ENCODE measurements at places on chromosomes 12 and 14.

DNA sequence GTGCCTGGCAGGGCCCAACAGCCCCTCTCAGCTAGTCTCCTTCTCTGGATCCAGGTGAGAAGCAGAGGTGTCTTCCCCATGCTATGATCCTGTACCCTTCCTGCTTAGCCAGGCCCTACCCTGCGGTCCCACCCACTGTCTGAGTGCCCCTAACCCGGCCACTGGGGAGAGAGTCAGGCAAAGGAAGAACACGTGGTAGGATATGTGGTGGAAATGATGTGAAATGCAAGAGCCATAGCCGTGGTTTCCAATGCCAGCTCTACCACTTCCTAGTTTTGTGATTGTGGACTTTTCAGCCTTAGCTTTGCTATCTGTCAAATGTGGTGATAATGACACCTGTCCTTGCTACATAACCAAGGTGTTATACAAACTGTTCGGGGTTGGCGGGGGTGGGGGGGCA is 15.8 kb downstream of the KRT2 start:
- DNase-seq = no peak

GRCh38 chr12:29395356-29395755 is 14.4 kb upstream of the ERGIC2 start:
- DNase-seq = no peak

DNA sequence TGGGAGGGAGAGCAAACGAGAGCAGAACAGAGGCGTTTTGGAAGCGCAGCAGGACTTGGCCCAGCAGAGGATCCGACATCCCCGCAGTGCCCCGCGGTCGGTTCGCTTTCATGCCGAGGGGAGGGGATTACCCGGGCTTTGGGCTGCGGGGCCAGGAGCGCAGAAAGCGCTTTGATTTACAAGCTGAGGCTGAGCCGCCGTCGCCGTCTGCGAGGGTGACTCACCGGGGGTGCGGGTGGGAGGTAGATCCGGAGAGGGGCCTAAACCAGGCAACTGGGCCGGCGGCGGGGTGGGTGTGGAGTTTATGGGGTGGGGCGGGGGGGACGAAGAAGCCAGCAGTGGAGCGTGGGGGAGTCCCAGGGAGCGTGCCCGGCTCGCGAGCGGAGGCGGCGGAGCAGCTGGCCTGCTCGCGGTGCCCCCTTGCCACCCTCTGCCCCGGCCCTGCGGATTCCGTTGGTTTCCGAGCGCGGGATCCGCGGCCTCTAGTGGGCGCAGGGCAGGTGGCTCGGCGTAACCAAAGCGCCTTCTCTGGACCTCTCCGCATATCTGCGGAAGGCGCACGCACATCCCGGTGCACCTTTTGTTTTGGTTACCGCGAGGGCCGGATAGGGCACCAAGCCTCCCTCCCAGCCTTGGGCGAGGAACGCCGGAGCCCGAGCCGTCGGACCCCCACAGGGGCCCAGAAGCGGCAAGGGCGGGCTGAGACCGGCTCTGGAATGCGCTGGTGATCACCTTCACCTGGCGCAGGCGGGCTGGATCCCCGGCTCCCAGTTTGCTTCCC is 2.6 kb downstream of the SIX4 start:
- DNase-seq = peak; percentile 82

- no peak for DNase-seq
These were observed 5.8 kb upstream of the DICER1 start for GRCh38 chr14:95163132-95163531.

DNA sequence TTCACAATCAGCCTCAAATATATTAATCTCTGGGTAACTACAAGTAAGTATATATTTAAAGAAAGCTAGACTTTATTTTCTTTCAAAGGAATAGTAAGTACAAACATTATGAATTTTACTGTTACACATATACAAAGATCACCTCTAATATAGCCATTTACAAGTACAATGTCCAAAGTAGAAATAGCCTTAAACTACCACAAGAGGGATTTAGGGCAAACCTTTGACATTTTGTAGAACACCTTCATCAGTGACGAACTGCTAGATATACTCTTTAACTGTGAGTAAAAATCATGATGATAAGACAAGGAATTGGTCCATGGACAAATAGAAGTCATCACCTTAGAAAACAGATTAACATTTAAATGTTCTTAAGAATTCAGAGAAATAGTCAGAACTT is 69.8 kb downstream of the CNTN1 start:
- DNase-seq = no peak

GRCh38 chr14:32635061-32635719 is 303.5 kb upstream of the NPAS3 start:
- no peak for DNase-seq

GRCh38 chr12:33752854-33753253 is 269.4 kb upstream of the ALG10 start:
- DNase-seq = no peak

- no peak for DNase-seq
These were observed 414 bp upstream of the ANKS1B start for GRCh38 chr12:99985129-99985570.

DNA sequence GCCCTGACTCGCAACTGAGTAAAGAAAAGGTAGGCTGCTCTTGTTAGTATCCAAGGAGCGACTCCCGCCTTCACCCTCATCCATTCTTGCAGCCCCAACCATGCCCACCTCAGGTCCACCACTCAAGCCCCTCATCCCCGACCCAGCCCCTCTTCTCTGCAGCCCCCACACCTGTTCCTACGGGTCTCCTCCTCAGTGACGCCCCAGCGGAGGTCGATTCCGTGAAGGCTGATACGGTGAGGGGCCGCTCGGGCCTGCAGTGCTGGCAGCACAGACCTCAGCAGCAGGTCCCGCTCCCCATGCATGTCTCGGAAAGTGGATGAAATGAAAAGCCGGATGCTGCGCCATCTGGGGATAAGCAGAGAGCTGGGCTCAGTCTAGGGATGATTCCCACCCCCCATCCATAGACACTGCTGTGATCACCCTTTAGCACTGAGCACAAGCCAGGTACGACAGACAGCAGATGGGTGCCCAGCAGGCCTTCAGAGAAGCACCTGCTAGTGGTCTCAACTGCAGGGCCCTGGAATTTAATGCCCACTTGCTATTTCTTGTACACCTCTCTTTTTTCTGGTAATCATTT is 26.9 kb downstream of the TEP1 start:
- DNase-seq = no peak

DNA sequence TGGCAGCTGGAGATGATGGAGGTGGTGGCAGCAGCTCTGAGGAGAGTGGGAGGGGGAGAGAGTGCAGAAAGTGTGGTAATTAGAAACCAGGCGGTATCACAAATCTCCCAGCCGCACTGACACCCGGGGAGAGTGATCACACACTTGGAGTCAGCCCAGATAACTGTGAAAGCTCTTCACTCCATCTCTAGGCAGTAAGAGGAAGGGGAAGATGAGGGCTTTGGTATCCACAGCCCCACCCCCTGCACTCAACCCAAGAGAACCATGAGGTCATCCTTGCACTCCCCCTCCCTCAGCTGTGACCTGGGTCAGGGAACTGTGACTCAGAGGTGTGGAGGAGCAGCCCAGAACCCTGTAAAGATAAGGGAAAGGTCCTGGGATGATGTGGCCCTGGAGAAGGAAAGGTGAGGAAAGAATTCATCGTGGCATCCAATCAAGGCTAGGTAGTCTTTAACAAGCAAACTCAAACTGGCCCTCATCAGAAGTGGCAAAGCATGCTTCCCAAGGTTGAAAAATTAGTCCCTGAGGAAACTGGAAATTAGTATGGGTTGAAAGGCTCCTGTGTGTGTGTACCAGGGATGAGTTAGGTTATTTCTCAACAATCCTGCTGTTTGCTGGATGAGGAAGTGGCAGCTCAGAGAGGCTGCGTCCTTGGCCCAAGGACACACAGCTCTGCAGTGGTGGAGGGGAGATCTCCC is 111.0 kb upstream of the LHX5 start:
- DNase-seq = no peak

GRCh38 chr12:121590476-121591143 is 9.8 kb upstream of the KDM2B start:
- DNase-seq = peak; percentile 63

GRCh38 chr12:72271451-72272090 is 599 bp upstream of the TRHDE start:
- DNase-seq = no peak

DNA sequence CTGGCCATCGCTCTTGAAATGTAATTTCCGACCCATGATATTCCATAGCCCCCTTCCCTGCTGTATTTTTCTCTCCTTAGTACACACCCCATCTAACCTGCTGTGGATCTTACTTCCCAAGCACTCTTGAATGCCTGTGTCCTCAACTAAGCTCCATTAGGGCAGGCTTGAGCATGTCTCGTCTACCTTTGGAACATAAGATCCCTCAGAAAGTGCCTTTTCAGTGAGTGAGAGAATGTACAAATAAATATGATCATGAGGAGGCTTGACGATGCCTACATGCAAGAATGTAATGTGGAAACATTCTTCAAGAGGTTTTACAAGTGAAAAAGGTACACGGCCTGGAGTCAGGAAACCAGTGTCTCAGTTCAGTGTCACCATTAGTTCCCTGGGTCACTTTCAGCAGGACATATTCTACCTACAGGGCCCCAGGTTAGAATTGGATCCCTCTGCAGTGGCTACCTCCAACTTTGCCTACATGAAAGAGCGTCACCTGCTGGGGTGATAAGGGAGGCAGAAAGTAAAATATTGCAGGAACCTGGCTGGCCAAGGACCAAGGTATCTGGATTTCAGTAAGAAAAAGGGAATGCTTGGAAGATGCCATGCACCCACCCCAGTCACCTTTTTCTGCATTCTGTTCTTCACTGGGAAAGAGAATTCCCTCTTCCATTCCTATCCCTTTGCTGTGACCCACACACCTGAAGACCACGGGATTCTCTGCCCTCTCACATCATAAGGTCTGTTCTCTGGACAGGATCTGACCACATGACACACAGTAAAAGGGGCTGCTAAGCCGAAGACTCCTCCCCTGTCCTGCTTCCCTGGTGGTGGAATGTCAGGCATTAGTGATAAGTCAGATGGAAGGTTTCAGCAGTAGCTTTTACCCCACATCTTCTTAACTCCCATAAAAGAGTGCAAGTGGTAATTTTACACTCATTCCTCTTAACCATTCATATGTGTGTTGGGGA is 24.6 kb upstream of the SERPINA1 start:
- DNase-seq = no peak

GRCh38 chr14:70265422-70265821 is 76.7 kb upstream of the SLC8A3 start:
- no peak for DNase-seq

DNA sequence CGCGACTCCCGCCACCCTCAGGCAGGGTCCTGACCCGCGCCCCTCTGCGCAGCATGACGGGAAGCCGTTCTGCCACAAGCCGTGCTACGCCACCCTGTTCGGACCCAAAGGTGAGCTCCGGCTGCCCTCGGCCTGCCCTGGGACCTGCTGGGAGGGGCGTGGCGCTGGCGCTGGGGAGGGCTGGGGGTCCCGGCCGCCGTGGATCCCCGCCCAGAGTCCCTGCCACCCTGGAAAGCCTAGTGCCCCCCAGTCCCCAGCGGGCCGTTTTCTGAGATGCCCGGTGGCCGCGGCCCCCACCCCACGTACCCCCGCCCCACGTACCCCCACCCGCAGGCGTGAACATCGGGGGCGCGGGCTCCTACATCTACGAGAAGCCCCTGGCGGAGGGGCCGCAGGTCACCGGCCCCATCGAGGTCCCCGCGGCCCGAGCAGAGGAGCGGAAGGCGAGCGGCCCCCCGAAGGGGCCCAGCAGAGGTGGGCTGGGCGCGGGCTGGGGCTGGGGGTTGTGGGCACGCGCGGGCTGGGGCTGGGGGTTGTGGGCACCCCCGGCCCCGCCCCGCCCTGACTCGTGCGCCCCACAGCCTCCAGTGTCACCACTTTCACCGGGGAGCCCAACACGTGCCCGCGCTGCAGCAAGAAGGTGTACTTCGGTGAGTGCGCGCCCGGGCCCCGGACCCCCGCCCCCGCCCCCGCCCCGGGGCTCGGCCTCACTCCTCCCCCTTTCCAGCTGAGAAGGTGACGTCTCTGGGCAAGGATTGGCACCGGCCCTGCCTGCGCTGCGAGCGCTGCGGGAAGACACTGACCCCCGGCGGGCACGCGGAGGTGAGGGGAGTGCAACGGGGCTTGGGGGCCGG is 4.0 kb downstream of the CRIP2 start:
- no peak for DNase-seq

GRCh38 chr14:54669721-54670561 is 103.0 kb downstream of the SAMD4A start:
- peak; percentile 2 for DNase-seq

DNA sequence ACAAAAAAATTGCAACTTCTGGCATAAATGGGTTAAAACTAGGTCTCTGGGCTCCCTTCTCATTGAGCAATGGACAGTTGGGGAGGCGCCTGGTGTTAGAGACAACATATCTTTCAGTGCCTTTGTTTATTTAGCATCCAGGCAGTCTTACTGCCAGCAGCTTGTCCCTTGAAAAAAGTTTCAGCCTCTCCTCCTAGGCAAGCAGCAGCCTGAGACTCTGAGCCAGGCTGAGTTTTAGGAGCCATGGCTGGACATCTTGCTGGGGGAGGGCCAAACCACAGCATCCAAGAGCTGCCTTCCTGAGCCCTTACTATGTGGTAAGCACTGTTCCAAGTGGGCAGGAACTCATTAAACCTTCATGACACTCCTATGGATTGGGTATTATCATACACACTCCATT is 10.1 kb upstream of the JDP2 start:
- DNase-seq = no peak
